MCF 10A (cell line): ENCODE measurements at places on chromosomes 3 and 15. TPM values are rescaled to one million over a fixed set of nuclear protein-coding genes. Genes with fewer than 3 reads are reported as not detected.

- no peaks in the 10 kb centered on the region for H3K27me3 ChIP-seq
- DNase-seq: peak; percentile 30
- peaks cover 16% of the 10 kb centered on the region for H3K4me1 ChIP-seq
- H3K27ac ChIP-seq: peak overlapping the region; percentile 44
- peaks cover 54% of the 10 kb centered on the region for H3K36me3 ChIP-seq
Observed at GRCh38 chr3:158668506-158668905, 3.9 kb downstream of the LXN start.

The ARGFX gene
- not detected in 2 replicates for total RNA-seq

The TRAT1 gene
- not detected in 2 replicates for total RNA-seq

- no peaks in the 10 kb centered on the region for H3K36me3 ChIP-seq
- H3K27ac ChIP-seq: no peak overlapping the region
- H3K4me3 ChIP-seq: no peak overlapping the region
- H3K27me3 ChIP-seq: no peaks in the 10 kb centered on the region
- peak; percentile 20 for DNase-seq
Observed at GRCh38 chr3:190281308-190282051, 40.8 kb downstream of the CLDN1 start.

The SLC9C1 gene
- total RNA-seq: not detected in 2 replicates

DNA sequence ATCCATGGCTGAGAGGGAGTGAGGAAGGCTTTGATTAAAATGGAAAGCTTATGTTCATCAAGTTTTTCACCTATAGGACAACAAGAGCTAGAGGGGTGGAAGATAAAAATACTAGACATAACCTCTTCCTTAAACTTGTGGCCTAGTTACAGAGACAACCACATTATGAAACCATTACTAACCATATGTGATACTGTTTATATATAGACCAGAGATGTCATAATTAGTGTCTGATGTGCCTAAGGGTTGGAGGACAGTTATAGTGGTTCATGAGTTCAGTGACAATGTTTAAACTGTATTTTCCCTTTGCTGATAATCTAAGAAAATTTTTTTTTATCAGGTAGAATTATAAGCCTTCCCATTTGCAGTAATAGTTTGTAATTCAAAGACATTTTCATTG, 23.7 kb downstream of the PHLDB2 start:
- no peak overlapping the region for H3K4me3 ChIP-seq
- no peak for DNase-seq
- H3K27me3 ChIP-seq: no peaks in the 10 kb centered on the region
- peaks cover 93% of the 10 kb centered on the region for H3K36me3 ChIP-seq
- H3K27ac ChIP-seq: no peak overlapping the region

The TEX55 gene
- not detected in 2 replicates for total RNA-seq

GRCh38 chr15:56042031-56042430, 48.6 kb upstream of the NEDD4 start:
- H3K4me3 ChIP-seq: no peak overlapping the region
- peak overlapping the region; percentile 38 for H3K27ac ChIP-seq
- no peaks in the 10 kb centered on the region for H3K36me3 ChIP-seq
- peaks cover 34% of the 10 kb centered on the region for H3K4me1 ChIP-seq
- H3K27me3 ChIP-seq: no peaks in the 10 kb centered on the region

- peak; percentile 4 for DNase-seq
- no peak overlapping the region for H3K4me3 ChIP-seq
- H3K27ac ChIP-seq: no peak overlapping the region
- H3K27me3 ChIP-seq: no peaks in the 10 kb centered on the region
- H3K4me1 ChIP-seq: no peaks in the 10 kb centered on the region
Observed at GRCh38 chr3:40237889-40238571, 71.5 kb upstream of the EIF1B start.

DNA sequence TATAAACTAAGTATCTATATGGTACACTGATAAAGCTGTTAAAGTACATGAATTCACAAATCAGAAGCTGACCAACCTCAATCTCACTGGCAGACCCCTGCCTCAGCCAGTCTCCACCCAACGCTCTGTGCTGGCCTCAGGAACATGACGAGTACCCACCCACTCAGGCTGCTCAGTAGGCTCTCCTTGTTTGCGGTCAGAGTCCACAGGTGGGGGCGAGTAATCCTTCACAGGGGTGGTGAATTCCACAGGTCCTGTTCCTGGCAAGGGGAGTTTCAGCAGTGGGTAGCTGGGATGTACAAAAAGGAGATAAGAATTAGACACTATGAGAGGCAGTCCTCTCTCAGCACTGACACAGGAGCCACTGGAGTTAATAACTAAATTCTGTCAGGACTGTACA, 40.9 kb downstream of the SCAP start:
- no peak for DNase-seq
- no peaks in the 10 kb centered on the region for H3K4me1 ChIP-seq
- H3K4me3 ChIP-seq: no peak overlapping the region
- H3K36me3 ChIP-seq: peaks cover 74% of the 10 kb centered on the region
- no peak overlapping the region for H3K27ac ChIP-seq
- no peaks in the 10 kb centered on the region for H3K27me3 ChIP-seq

DNA sequence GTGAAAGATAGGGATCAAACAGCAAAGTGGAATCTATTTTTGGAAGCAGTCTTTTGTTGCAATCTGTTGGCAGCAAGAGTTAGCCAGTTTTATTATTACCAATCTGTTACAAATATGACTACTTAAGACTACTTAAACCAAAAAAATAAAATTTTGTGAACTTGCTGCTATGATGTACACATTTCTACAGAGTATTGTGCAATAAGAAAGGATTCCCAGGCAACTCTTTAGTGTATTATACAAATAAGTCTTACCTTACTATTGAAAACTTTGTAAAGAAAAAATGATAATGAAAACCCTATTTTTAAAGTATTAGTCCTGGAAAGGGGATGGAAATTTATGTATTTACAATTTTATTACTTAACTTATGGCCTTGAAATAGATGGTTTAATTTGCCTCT, 44.7 kb downstream of the CADM2 start:
- no peak for DNase-seq
- H3K4me3 ChIP-seq: no peak overlapping the region
- H3K4me1 ChIP-seq: no peaks in the 10 kb centered on the region
- no peak overlapping the region for H3K27ac ChIP-seq

DNA sequence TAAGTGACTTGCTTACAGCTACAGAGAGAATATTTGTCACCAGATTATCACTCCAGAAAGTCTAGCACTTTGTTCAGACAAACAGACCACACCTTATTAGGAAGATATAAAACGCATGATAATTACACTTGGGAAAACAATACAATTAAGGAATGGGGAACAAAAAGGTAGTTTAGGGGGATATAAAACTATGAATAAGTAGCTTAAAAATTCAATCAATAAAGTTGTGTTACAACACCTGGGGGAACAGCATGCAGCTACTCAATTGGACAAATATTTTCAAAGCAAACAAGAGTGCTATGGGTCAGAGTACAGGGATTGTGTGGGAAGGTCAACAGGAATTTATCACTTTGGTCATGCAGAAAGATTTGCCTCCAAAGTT, 15.1 kb downstream of the CLDN1 start:
- DNase-seq: no peak
- peaks cover 29% of the 10 kb centered on the region for H3K4me1 ChIP-seq
- peak overlapping the region; percentile 29 for H3K27ac ChIP-seq
- no peaks in the 10 kb centered on the region for H3K27me3 ChIP-seq
- peaks cover 94% of the 10 kb centered on the region for H3K36me3 ChIP-seq

DNA sequence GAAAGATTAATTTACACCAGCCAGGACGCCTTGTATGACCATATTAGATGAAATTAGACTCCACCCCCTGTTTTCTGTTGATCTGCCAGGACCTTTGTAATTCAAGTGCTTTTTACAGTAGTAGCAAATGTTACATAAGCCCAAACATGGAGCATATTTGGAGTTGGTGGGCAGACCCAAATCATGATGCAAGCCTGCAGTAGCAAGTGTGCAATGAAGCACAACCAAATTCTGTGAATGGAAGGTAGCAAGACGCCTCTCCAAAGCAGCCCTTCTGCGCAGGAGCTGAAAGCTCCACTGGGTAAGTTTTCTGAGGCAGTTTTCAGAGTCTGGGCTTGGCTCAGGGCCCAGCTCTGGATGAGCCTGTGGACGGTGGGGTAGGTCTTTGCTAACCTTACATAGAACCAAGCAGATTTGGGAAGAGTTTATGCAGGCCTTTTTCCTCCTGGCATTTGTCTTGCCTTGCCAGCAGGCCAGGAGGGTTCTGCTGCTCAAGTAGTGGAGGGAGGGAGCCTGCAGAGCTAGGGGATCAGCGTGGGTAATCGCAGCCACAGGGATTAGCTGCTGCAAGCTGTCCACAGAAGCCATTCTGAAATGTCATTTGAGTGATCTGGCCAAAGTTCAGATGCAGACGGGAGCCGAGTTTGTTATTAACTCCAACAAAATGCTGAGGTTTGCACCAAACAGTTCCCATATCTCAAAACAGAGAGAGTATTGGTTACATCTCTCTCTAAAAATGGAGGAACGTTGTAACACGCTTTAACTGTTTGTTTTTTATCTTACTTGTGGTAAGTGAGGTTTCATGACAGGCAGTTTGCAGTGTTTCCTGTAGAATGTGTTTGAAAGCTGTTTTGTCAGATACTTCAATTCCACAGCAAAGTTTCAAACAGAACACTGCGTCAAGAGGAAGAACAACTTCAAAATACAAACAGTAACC, 55.4 kb downstream of the PSMD6 start:
- peaks cover 6% of the 10 kb centered on the region for H3K36me3 ChIP-seq
- peak overlapping the region; percentile 47 for H3K27ac ChIP-seq
- peak; percentile 41 for DNase-seq
- H3K4me3 ChIP-seq: peak overlapping the region; percentile 57
- H3K27me3 ChIP-seq: no peaks in the 10 kb centered on the region

The LRRC31 gene
- total RNA-seq: not detected in 2 replicates

The GOLGA8N gene
- total RNA-seq: 9.1 and 9.6 TPM in 2 replicates

- H3K4me3 ChIP-seq: no peak overlapping the region
- no peaks in the 10 kb centered on the region for H3K27me3 ChIP-seq
- DNase-seq: no peak
- peaks cover 7% of the 10 kb centered on the region for H3K4me1 ChIP-seq
- H3K36me3 ChIP-seq: no peaks in the 10 kb centered on the region
Observed at GRCh38 chr3:153348457-153349107, 186.6 kb downstream of the RAP2B start.

GRCh38 chr15:91209318-91209717, 109.3 kb downstream of the SV2B start:
- peaks cover 32% of the 10 kb centered on the region for H3K27me3 ChIP-seq
- no peaks in the 10 kb centered on the region for H3K36me3 ChIP-seq
- H3K27ac ChIP-seq: no peak overlapping the region

DNA sequence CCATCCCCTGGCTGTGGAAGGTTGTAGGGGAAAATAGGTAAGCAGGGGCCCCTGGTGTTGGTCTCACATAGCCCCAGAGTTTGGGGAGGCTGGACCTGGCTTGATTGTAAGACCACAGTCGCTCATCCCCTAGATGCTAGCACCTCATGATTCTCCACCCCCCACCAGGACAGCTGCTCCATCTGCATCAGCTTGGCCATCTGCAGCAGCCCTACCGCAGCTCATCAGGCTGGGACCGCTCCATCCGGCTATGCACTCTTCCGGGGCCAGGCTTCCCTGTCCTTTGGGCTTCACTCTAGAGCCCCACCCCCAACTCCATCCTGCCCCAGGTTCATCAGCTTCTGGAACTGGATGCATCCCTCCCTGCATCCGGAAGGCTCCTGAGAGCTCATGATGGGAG, 12.6 kb downstream of the SCN5A start:
- H3K27ac ChIP-seq: no peak overlapping the region
- H3K4me1 ChIP-seq: no peaks in the 10 kb centered on the region
- H3K36me3 ChIP-seq: peaks cover 5% of the 10 kb centered on the region
- no peak for DNase-seq
- peaks cover 36% of the 10 kb centered on the region for H3K27me3 ChIP-seq
- H3K4me3 ChIP-seq: no peak overlapping the region

DNA sequence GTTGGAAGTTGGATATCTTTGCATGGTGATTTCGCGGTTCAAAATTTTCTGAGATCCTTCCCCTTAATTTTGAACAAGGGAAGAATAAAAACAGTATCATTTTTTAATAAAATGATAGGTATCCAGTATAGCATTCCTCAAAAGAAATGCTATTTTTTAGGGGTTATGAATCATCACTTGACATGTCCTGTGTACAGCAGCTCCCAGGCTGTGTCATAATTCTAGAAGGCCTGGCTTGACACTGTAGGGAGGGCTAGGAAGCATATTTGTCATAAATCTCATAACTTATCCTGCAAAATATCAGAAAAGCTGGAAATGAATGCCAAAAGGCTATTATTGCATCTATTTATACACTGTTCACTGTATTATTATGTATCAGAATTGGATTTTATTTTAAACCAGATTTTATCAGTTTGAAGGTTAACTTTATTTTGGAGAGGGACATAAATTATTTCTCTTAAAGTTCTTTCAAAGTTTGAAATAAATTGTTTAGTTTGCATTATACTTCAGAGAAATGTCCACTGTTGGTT, 539.1 kb upstream of the ROBO2 start:
- no peak overlapping the region for H3K27ac ChIP-seq
- peaks cover 45% of the 10 kb centered on the region for H3K27me3 ChIP-seq
- H3K36me3 ChIP-seq: no peaks in the 10 kb centered on the region
- DNase-seq: no peak
- no peaks in the 10 kb centered on the region for H3K4me1 ChIP-seq

DNA sequence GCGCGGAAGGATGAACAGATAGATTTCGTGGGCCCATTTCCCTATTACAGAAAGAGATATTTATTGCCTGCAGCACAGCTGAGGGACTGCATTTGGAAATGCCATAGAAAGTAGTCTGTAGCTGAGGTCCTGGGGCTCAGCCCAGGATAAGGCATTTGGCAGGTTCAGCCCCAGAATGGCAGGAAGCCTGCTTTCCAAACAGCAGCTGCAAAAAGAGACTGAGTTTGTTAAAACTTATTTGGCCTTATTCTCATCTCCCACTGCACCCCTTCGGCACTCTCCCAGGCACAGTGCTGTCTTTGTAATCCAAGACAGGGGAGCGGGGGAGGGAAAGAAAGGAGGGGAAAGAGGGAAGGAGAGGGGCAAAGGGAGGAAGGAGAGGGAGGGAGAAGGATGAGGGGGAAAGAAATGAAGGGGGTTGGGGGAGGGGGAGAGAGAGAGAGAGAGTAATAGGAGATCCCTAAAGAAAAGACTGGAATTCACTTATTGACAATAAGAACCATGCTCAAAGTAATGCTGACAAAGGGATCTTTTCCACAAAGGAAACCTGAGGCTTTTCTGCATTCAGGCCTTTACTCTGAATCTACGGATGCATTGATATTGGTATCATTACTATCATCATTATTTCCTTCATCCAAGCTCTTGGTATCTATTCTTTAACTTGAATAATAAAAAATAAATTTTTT, 94.0 kb upstream of the LRRN1 start:
- DNase-seq: no peak
- no peak overlapping the region for H3K4me3 ChIP-seq
- no peak overlapping the region for H3K27ac ChIP-seq
- H3K27me3 ChIP-seq: no peaks in the 10 kb centered on the region

- H3K4me1 ChIP-seq: no peaks in the 10 kb centered on the region
- no peaks in the 10 kb centered on the region for H3K27me3 ChIP-seq
- H3K27ac ChIP-seq: no peak overlapping the region
- no peak overlapping the region for H3K4me3 ChIP-seq
- H3K36me3 ChIP-seq: no peaks in the 10 kb centered on the region
Observed at GRCh38 chr3:93855401-93855800, 118.3 kb downstream of the PROS1 start.

The ADAM10 gene
- 87.5 and 109 TPM in 2 replicates for total RNA-seq
